Left cardiac atrium (tissue), 4 donors: ENCODE measurements at places on chromosomes 12 and 14.
A peak's percentile ranks its signal among the peaks of the same experiment; 100 is the strongest.

GRCh38 chr12:14885718-14886221, at the start of gene MGP:
TSS of gene MGP (minus strand) at chr12:14885854. CDS start at chr12:14885791, 63 bp downstream.
- peak; percentile 63 for DNase-seq

- no peak for DNase-seq
Observed at GRCh38 chr12:2291182-2291832, 238.5 kb downstream of the CACNA1C start.

GRCh38 chr12:125189502-125189901, 124.3 kb downstream of the AACS start:
- DNase-seq = no peak

DNA sequence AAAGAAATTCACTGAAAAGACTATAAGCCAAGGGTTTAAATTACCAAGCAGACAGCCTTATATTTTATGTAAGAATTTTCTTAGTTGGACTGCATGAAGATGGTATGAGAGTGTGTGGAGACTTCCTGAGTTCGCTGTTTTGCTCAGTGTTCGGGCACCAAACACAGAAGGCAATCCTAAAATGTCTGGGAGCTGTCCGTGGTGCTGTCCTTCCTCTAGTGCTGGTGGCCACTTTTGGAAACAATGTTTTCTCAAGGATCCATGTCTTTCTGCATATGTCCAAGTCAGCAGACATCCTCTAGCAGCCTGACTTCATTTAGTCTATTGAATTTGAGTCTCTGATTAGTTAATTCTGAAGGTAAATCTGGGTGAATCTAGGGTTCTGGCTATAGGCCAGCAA, 135.8 kb downstream of the SLC8A3 start:
- DNase-seq = no peak

GRCh38 chr14:91387169-91387835, 30.3 kb downstream of the CCDC88C start:
- DNase-seq = no peak

DNA sequence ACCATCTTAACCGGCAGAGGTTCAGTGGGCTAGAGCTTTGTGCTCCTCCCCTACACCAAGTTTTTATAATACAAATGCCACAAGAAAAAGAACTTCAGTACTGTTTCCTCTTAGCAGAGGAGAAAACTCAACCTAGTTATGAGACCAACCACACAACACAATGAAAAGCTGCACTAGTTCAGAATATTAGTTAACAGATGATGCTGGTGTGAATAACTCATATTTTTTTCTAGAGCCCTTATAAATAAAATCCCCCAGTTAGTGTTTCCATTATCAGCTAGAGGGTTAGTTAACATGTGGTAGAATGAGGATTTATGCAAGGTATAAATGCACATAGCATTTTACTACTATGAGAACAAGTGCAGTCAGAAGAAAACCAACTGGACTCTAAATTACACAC, 61.9 kb upstream of the AMN1 start:
- no peak for DNase-seq

- DNase-seq = no peak
Observed at GRCh38 chr12:68896881-68897540, 36.0 kb downstream of the CPM start.

GRCh38 chr12:94829552-94829951, 173.9 kb downstream of the NDUFA12 start:
- no peak for DNase-seq
